ENCODE measurements at places on chromosomes 4 and X. TPM values are rescaled to one million over a fixed set of nuclear protein-coding genes. Genes with fewer than 3 reads are reported as not detected.

Gene ITM2A
- polyA plus RNA-seq, result 8.9 TPM

Gene ARHGEF38
- polyA plus RNA-seq, result 0.87 TPM

Gene SMS
- 43.9 TPM for polyA plus RNA-seq

DNA sequence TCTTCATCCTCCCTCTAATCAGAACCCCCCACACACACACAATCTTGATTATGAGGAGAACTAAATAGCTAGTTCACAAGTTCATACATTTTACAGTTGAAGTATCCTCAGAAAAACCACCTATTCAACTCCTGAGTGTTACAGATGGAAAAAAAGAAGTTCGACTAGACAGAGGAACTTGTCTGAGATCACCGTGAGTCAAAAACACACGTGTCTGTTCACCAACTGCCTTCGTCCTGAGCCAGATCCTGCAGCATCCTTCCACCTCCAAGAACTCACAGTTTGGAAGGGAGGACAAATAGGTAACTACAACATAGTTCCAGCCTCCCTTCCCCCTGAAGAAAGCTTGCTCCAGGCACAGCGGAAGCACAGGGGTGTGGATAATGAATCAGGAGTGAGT, 19.0 kb upstream of the IRAK1 start:
- no peak for DNase-seq

DNA sequence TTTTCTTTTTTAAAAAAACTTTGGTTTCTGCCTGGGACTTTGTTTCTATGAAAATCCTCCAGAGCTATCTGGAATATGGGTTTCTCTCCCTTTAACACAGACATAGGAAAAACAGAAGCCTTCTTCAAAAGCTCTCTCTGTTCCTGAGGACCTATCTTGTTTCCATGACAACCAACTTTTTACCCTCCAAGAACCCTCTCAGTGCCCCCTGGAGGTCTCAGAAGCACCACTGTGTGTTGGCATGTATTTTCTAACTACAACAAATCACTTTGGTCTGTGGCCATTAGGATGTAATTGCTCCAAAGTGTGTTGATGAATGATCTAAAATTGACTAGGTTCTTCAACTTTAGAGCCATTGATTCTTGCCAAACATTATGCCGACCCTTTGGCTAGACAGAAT, 1331.6 kb downstream of the ADGRL3 start:
- no peak for DNase-seq

GRCh38 chr4:76979236-76979635, 29.7 kb downstream of the SEPTIN11 start:
- no peak for DNase-seq

- no peak for DNase-seq
These were observed 459.1 kb downstream of the FSTL5 start for GRCh38 chr4:161704653-161705052.
